Smooth muscle cell of the pulmonary artery (primary cell): ENCODE measurements at places on chromosomes 16 and 17. TPM values are rescaled to one million over a fixed set of nuclear protein-coding genes. Genes with fewer than 3 reads are reported as not detected.

The NACA2 gene
- total RNA-seq = 0.13 TPM in 1 of 2 replicates, not detected in the other

The KRTAP3-2 gene
- total RNA-seq = not detected in 2 replicates

The ACADVL gene
- total RNA-seq = 253 and 331 TPM in 2 replicates

The MAPT gene
- 0.52 and 0.53 TPM in 2 replicates for total RNA-seq

The MT3 gene
- 0.59 TPM in 2 replicates for total RNA-seq

The TOX3 gene
- not detected in 2 replicates for total RNA-seq

The ZMYND15 gene
- 0.07 and 0.10 TPM in 2 replicates for total RNA-seq

The CSF3 gene
- total RNA-seq = 0.13 TPM in 1 of 2 replicates, not detected in the other
